ENCODE measurements at places on chromosomes 4 and X.
A peak's percentile ranks its signal among the peaks of the same experiment; 100 is the strongest.

- no peak for DNase-seq
Measured at GRCh38 chr4:113601636-113602035, 159.9 kb downstream of the CAMK2D start.

GRCh38 chrX:154718616-154719015 is 32.3 kb downstream of the GAB3 start:
- DNase-seq: no peak

GRCh38 chr4:48108309-48109073 is 25.6 kb downstream of the TXK start:
- DNase-seq: no peak

DNA sequence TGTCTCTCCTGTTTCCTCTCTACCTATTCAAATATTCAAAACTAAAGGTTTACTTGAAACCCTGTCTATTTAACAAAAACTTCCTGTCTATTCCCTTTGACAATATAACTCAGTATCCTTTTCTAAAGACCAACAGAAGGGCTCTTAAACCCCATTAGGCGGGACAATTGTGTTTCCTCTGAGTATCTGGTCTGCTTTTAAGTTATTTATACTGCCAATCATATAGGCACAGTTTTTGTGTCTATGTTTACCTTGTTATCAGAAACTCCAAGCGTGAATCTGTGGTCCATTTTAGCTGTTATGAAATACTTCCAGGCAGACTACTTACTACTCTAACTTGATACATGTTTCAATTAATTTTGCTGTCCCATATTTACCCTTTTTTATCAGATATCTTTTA is 350.0 kb upstream of the CTSO start:
- no peak for DNase-seq

DNA sequence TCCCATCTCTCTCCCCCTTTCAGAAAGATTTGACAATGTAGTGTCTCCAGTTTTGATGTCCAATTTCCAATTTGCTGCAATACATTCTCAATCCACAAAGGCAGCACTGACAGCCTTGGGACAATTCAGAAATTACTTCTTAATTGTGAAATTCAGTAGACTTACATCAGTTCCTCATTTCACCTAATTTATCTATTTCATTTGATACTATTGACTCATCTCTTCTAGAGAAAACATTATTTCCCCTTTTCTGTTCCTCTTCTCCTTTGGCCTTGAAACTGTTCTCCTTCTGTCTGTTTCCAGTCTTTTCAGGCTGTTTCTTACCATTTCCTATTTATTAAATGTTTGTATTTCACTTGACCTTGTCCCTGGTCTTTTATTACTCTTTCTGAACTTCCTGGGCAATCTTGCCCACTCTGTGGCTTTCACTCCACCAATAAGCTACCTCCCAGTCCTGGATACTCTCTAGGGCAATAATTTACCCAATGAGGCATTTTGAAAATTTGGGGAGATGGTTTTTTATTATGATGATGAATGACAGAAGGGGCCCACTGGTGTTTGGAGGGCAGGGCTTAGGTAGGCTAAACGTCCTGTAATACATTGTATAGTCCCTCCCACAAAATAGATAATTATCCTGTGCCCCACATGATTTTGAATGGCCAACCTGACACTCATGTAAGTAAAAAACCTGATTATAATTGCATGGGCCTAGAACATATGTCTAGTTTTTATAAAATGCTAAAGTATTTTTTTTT is 498.0 kb upstream of the BOD1L1 start:
- no peak for DNase-seq

DNA sequence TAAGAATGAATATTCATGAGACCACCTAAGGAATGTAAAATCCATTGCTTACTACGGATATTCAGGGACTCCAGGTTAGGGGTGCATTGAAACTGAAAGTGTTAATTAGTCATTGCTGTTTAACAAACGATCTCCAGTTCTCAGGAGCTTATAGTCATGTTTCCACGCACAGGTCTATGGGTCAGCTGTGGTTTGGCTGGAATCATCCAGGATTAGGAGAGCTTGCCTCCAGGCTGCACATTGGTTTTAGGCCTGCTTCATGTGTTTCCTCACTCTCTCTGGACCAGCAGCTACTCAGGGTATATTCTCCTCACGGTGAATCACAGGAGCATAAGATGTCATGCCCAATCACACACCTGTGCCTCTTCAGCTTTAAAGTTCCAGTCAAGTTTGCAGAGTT is 98.9 kb downstream of the ATXN3L start:
- DNase-seq: no peak

GRCh38 chr4:22921936-22922335 is 229.2 kb downstream of the GBA3 start:
- DNase-seq: no peak

DNA sequence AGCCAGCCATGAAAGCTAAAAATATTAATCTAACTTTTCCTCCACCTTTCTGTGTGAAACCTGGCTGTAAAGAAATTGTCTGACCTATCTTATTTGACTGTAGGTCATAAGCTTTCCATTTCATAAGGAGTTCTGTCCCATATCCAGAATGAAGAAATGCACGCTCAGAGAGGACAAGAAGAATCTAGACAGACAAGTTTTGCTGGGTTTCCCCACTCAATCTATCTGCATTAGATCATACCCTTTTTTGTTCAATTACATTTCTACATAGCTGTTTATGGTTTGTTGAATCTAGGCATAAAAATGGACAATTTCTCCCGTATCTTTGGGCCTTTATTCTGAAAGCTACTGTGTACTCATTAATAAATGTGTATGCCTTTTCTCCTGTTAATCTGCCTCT is 1495.1 kb downstream of the C4orf33 start:
- DNase-seq: no peak

DNA sequence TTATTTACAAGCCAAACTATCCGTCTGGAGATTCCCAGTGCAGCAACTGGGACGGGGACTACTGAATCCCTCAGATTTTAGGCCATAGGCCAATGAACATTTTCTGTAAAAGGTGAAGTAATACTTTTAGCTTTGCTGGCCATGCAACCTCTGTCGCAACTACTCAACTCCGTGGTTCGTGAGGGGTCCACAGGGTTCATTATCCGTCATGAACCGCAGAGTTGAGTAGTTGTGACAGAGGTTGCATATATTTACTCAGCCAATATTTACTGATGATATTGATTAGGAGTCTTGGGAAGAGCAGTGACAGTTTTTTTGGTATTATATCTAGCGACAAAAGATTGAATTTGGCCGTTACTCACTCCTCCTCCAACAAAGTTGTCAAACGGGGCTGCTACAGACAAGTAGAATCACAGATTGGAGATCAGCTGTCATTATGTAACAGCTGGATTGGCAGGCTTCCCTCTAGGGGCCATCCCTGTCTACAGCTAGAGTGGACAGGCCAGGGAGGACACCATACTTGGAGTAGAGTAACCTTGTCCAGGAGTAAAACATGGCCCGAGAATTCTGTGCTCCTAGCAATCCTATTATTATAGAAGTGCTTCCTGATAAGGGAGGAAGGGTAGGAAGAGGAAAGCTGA is 37.2 kb upstream of the CD38 start:
- no peak for DNase-seq

DNA sequence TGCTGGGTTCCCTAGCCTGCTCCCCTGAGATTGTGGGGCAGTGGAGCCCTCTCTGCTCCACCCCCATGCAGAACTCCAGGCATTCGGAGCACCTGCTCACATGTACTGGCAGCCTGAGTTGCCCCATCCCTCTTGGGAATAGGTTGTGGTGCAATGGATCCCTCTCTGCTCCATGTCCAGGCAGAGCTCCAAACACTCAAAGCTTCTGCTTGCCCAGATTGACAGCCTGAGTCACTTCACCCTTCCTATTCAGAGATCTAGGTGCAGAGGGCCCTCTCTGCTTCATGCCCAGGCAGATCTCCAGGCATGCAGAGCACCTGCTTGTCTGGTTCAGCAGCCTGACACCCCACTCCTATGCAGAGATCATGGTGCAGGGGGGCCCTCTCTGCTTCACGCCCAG is 18.6 kb upstream of the TEX13B start:
- DNase-seq: peak; percentile 7

DNA sequence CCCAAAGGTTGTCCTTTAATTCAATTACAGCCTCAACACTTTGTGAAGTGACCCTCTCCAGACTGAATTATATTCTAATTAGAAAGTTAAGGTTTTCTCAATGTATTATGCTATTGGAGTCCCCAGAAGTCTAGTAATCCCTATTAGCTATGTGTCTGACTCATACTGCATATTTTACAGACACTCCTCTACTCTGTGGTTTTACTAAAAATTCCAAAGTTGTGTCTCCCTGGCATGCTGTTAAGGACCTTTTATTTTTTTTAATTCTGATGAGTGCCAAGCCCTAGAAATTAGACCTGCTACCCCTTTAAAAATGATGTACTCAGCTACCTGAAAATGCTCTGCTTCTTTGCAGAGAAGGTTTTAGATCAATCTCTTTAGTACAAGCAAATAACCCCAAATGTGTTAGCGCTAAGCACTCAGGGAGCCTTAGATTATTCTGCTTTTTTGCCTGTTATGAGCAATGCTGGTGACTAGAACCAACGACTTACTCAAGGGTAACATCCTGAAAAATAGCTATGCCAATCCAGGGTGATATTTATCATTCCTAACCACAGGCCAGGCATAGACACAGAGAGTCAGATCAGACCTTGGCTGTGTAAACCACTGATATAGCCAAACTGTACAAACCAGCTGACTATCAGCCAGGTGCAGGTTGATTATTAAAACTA is 26.1 kb upstream of the CXCL13 start:
- no peak for DNase-seq
